Stimulated activated naive CD8-positive, alpha-beta T cell treated with anti-CD3 and anti-CD28 coated beads, Interleukin-15, amount 100 ng/mL, for 72 hours (primary cell): ENCODE measurements at places on chromosomes 3 and 15.

DNA sequence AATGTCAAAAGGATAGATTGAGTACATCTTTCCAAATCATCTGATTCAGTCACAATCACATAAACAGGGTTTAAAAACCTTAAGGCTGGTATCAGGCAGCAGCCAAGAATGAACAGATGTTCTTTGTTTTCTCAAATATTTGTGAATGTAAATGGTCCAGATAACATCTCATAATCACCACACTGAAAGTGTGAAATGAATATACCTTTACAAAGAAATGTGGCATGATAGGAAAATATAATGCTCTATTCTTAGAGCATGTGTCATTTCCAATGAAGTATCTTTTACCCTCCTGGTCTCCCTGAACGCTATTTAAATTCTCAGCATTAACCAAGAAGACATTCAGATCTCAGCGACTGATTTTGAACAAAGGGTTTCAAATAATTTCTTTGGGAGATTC, 8.8 kb upstream of the ACTC1 start:
- DNase-seq, result no peak

- DNase-seq, result peak; percentile 16
Measured at GRCh38 chr3:192850451-192850981, 67.1 kb downstream of the MB21D2 start.

DNA sequence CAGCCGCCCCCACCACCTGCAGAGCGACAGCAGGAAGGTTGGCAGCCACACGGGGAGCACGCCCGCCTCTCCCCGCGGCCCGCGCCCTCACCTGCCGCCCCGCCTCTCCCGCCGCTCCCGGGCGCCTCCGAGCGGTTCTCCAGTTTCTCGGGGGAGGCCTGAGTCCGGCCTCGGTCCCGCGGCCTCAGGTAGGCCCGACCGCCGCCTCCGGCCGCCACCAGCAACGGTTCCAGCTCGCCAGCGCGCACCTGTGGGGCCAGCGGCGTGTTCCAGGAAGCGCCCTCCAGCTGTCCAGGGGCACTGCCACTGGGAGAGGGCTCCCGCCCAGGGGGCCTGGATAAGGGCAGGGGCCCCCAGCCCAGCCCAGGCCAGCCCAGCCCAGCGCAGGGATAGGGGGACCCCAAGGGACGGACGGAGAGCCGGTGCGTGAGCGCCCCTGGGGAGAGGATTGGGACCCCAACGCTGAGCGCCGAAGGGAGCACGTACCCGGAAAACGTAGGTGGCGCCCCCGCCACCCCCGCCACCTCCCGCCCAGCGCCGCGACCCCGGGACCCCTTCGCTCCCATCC, 2.2 kb downstream of the LTK start:
- no peak for DNase-seq

DNA sequence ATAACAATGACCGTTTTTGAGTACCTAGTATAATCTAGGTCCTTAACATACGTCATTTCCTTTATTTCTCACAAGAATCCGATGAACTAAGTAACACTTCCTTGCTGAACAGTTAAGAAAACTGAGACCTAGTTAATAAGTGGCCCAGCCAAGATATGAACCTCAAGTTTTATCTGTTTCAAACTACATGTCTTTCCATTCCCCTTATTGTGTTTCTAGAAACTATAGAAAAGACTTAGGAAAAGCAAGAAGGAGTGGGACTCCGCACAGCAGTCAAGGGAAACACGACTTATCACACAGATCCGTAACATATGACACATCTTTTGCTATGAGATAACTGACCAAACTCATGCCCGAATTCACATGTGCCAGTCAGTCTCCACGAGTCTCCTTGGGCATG, 221.2 kb upstream of the ADAMTS9 start:
- no peak for DNase-seq

GRCh38 chr3:126018995-126019394, 50.0 kb downstream of the ROPN1B start:
- no peak for DNase-seq

DNA sequence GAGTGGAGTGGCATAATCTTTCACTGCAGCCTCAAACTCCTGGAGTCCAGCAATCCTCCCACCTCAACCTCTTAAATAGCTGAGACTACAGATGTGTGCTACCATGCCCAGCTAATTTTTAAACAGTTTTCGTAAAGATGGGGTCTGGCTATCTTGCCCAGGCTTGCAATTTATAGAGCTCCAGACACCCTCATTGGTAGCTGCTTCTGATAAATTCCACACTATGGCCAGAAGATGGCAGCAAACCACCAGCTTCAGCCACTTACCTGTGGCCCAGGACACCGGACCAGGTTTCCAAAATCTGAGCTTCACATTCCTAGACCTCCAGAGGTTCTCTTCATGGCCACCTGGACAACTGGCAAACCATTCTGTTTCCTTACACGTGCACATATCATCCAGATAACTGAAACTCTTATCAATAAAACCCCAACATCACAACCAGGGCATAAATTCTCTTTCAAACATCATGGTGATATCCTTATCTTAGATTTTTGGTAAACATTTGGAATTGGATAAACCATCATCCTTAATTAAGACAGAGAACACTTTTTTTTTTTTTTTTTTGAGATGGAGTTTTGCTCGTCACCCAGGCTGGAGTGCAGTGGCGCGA, 28.9 kb downstream of the FBXW12 start:
- DNase-seq, result peak; percentile 61

- no peak for DNase-seq
Measured at GRCh38 chr3:172560026-172560425, 36.8 kb upstream of the TNFSF10 start.

GRCh38 chr15:41772720-41773331, 1.5 kb upstream of the MAPKBP1 start:
- DNase-seq, result peak; percentile 58

DNA sequence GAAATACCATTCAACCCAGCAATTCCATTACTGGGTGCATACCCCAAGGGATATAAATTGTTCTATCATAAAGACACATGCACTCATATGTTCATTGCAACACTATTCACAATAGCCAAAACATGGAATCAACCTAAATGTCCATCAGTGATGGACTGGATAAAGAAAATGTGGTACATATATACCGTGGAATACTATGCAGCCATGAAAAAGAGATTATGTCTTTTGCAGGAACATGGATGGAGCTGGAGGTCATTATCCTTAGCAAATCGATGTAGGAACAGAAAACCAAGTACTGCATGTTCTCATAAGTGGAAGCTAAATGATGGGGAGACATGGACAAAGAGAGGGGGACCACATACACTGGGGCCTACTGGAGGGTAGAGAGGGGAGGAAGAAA, 5.5 kb upstream of the MYRIP start:
- no peak for DNase-seq

- DNase-seq, result no peak
Measured at GRCh38 chr3:155075200-155075599, 4.9 kb upstream of the MME start.

GRCh38 chr3:184234671-184235380, 5.4 kb downstream of the VWA5B2 start:
- DNase-seq, result no peak

DNA sequence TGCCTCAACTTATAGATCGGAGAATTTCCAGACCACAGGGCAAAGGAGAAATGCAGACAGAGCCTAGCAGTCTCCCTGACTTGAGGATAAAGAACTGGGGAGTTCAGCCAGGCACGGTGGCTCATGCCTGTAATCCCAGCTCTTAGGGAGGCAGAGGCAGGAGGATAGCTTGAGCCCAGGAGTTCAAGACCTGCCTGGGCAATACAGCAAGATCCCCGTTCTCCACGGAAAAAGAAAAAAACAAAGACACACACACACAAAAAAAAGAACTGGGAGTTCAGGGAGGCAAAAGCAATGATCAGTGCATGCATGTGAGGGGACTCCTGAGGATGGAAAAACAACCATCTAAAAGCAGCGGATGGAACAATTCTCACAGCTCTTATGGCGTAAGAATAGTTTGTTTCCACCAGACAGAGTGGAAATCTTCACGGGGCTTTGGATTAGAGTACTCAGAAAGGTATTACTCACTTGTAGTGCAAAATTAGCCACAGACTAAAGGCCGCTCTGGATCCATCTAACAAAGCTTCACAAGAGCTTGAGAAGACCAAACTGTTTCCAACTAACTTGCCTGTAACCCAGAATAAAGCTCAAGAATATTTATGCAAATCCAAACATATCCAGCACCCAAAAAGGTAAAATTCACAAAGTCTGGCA, 16.3 kb downstream of the SEC11A start:
- DNase-seq, result no peak

- no peak for DNase-seq
Measured at GRCh38 chr3:16697443-16698147, 92.4 kb upstream of the DAZL start.
